ENCODE measurements at places on chromosomes 6 and 20.

GRCh38 chr6:33391922-33392594 is 435 bp downstream of the KIFC1 start:
- DNase-seq, result no peak

GRCh38 chr6:129314575-129314974 is 395.4 kb downstream of the ARHGAP18 start:
- no peak for DNase-seq

DNA sequence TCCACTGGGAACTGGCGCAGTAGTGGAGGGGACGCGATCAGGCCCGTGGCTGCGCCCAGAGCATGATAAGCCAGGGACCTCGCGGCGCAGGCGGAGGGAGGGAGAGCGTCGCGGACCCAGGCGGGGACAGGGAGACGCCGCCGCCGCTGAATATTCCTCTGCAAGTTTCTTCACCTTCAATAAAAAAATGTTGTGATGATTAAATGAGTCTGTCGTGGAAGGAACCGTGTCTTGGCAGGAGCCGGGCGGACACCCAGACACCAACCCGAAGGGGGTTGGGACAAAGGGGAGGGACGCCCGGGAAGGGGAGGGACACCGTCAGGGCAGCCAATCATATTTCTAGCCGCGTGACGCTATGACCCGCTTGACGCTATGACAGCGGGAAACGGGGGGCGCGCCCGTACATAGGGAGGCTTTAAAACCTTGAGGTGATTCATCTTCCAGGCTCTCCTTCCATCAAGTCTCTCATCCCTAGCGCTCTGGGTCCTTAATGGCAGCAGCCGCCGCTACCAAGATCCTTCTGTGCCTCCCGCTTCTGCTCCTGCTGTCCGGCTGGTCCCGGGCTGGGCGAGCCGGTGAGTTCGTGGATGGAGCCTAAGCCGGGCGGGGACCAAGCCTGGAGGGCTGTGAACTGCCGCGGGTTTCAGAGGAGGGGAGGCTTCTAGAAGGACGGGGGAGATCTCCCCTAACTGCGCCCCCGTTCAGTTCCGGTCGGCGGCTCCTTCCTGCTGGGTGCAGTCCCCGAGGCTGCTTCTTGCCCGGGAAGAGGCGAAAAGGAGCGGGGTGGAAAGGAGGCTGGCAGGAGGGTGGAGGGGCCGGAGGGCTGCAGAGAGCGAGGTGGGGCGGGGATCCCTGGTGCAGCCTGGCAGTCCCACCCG is at the start of gene ULBP2:
Gene ULBP2 (plus strand): TSS at position 432 of the 878 bp plus-strand sequence. CDS start 59 bp downstream, at position 491.
- DNase-seq, result peak; percentile 85

GRCh38 chr20:10501402-10501801 is 66.3 kb downstream of the SLX4IP start:
- DNase-seq, result no peak

DNA sequence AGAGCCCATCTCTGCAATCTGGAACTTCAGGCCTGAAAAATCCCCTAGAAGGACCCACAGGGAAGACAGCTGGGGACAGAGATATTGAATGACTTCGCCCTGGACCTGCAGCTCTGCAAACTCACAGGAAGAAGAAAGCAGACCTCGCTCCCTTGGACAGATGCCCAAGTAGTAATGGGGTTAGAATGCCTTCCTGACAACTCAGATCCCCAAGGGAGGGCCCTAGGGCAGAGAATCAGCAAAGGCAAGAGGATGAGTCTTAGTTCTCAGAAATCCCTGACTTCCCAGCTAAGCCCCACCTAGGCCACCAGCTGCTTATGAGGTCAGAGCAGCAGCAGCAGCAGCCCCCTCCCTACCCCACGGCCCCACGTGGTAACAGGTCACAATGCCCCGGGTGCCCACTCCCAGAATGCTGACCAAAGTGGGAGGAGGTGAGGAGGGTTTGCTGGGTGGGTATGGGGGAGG is at the start of gene C20orf141:
Gene C20orf141 (plus strand): TSS at position 401 of the 465 bp plus-strand sequence. CDS start 198 bp downstream, outside the sequence.
- peak; percentile 86 for DNase-seq

DNA sequence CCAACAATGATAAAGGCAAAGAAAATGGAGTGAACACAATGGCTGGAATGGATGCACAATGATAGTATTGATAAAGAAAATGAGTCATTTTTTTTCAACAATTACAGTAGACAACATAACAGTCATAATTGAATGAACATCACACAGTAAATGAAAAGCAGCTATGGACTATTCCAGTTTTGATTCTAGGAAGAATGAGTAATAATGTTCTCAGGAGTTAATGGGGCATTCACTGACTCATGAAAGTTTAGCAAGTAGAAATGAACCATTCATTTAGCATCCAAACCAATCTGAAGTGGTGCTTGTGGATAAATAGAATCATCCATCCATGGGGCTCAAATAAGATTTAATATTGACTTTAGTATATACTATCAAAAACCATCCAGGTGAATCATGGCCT is 1029.5 kb upstream of the GJE1 start:
- peak; percentile 33 for DNase-seq

GRCh38 chr6:72619883-72620696 is 1.8 kb upstream of the KCNQ5 start:
- no peak for DNase-seq

- no peak for DNase-seq
Observed at GRCh38 chr6:89368107-89368506, 15.6 kb upstream of the UBE2J1 start.

DNA sequence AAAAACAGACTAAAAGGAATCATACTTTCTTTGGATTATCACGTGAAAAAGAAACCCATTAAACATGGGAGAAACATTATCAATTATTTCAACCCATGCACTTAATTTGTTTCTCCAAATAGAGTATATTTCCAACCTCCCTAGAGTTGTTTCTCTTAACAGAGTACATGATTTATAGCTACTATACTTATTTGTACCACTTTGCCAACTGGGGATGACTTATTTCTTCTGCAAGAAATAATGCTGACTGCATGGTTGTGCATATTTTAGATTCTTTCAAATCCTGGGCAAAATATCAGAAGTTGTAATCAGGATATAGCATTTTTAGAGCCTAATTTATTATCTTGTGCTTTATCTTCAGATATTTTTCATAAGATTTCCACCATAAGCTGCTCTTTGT is 629.1 kb upstream of the EYS start:
- DNase-seq, result no peak

DNA sequence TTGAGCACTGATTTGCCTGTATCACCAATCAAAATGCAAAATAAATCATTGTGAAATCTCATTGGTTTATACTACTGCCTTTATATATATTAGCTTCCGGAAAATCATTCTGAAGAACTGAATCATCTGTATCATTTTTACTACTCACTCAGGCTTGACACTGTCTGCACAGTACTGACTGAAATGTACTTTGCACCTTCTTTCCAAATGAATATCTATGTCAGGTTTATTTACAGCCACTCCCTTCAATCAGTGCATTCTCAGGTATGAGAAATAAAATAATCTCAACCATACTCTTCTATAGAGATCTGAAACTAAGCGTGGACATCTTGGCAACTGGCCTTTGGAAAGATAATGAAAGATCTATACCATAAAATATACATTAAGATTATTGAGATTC is 2.7 kb downstream of the KHDRBS2 start:
- DNase-seq, result no peak

DNA sequence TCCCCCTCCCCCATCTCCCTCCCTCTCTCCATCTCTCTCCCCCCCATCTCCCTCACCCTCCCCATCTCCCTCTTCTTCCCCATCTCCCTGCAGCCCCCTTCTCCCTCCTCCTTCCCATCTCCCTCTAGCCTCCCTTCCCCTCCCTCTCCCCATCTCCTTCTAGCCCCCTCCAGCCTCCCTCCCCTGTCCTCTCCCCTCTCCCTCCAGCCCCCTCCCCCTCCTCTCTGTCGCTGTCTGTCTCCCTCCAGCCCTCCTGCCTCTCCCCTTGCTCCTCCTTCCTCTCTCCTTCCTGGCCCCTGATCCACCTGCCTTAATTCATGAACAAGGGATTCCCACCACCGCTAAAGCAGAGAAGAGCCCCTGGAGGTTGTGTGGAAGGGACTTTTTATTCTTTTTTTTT is 26.9 kb upstream of the CHMP4B start:
- DNase-seq, result no peak

- DNase-seq, result no peak
Observed at GRCh38 chr6:36633915-36634314, 39.8 kb downstream of the SRSF3 start.

DNA sequence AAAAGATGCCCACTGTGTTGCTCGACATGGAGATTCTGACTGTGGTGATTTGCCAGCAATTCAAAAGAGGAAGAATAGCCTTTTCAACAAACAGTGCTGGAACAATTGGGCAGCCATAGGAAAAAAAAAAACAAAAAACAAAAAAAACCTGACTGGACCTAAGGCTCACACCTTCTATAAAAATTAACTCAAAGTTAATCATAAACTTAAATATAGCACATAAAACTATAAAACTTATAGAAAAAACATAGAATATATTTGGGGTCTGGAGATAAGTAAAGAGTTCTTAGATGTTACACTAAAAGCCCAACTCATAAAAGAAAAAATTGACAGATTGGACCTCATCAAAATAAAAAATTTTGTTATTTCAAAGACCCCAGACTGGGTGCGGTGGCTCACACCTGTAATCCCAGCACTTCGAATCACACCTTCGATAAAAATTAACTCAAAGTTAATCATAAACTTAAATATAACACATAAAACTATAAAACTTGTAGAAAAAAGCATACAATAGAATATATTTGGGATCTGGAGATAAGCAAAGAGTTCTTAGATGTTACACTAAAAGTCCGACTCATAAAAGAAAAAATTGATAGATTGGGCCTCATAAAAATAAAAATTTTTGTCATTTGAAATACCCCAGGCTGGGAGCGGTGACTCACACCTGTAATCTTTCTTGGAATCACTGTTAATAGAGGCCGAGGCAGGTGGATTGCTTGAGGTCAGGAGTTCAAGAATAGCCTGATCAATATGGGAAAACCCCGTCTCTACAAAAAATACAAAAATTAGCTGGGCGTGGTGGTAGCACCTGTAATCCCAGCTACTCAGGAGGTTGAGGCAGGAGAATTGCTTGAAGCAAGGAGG is 115.6 kb upstream of the FAM83B start:
- DNase-seq, result no peak

GRCh38 chr6:34517966-34518365 is 38.2 kb downstream of the SPDEF start:
- DNase-seq, result no peak

DNA sequence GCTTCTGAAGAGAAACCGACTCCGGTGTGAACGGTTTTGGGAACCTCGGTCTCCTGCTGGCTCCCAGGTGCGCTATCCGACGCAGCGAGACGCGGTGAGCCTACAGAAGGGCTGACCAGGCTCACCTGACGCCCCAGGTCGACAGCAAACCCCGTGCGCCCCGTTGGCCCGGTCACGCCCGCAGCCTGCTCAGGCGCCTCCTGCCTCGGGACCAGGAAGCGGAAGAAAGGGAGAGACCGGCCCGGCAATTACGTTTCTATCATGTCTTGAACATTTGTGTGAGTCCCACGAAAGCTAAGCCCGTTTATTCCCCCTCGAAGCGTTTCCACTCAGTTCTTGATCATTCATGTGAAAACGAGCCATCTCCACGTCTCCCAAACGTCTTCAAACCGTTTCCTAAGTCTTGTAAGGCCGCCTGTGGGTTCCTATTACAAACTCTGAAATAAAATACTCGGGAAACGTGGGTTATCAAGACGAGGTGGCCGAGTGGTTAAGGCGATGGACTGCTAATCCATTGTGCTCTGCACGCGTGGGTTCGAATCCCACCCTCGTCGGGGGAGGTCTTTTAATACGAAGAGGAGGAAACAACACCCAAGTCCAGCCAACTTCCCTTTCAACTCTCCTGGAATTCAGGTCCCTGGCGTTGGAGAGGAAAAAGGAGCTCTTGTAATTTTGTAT is 150.5 kb upstream of the PRSS16 start:
- DNase-seq, result peak; percentile 85

DNA sequence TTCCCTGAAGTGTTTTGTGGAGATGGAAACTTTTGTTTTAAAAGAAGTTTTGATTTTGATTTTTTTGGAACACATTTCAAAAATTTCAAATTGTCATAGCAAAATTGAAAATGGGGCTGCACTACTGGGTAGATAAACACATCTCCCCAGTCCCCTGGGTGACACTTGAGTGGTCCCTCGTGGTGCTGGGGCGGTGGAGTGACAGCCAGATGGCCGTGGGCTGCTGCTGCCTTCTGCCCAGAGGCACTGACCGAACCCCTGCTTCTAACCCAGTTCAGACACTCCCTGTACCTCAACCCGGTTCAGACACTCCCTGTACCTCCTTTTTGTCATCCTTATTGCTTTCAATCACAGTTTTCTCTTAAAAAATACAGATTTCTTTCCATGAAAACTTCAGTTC is 69.9 kb upstream of the SYNJ2 start:
- no peak for DNase-seq

- DNase-seq, result no peak
Observed at GRCh38 chr6:5776706-5777390, 229.9 kb downstream of the NRN1 start.

- peak; percentile 70 for DNase-seq
Observed at GRCh38 chr20:53582574-53583351, 10.9 kb downstream of the ZNF217 start.

GRCh38 chr6:81762606-81763005 is 10.1 kb upstream of the TENT5A start:
- no peak for DNase-seq

DNA sequence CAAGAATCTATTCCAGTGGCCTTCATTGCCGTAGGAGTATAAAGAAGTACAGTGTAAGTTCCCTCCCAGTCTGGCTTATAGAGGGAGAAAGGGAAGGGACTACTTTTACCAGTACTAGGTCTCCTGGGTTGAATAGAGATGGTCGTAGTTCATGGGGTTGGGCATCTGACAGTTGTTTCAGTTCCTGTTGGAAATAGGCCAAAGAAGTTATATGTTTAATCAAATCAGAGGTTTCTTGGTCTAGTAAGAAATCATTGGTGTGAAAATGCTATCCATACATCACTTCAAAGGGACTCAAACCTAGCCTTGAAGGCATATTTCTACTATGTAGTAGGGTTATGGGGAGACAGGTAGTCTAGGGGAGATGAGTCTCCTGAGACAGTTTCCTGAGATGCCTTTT is 45.6 kb upstream of the MAN1A1 start:
- no peak for DNase-seq

DNA sequence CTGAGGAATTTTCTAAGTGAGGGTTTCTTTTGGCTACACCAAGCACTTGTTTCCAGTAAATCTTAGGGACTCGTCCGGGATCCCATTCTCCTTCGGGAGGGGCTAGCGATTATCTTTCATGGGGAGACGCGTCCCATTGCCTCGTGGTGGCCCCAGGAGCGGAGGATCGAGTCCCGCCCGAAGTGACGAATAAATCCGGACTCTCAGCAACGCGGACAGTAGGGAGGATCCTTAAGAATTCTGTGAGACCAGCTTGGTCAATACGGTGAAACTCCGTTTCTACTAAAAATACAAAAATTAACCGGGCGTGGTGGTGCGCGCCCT is 69.1 kb upstream of the PRSS16 start:
- DNase-seq, result no peak
